ENCODE measurements at places on chromosomes 11 and 22. TPM values are rescaled to one million over a fixed set of nuclear protein-coding genes. Genes with fewer than 3 reads are reported as not detected.
A peak's percentile ranks its signal among the peaks of the same experiment; 100 is the strongest.

The UPB1 gene
- 0.19 TPM for total RNA-seq

- DNase-seq: no peak
These were observed 7.8 kb downstream of the ELFN2 start for GRCh38 chr22:37419370-37419968.

DNA sequence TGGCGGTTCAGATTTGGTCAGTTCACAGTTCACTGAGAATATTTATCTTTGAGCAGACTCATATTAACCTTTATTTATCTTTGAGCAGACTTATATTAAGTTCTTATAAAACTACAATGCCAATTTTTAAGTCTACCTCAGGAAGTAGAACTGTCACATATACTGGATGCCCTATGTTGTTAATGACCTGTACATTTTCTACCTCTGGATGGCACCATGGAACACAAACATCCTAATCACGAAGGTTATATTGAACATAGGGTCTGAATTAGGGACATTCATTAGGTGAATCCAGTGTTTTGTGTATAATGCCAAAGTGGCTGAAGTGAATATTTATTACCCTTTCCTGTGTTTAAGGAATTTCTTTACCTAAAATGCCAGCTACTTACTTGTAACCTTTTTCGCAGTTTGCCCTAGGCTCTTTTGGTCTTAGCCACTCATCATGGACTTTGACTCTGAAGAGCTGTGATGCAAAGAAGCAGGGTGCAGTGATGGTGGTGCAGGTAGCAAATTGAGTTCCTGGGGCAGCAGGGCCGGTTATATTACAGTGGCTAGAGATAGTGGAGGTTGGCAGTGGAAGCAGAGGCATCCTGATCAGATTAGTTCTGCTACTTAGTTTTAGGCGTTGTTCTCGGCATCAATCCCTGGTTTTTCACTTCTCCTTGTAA lies 71.8 kb downstream of the STIM1 start:
- no peak for DNase-seq

DNA sequence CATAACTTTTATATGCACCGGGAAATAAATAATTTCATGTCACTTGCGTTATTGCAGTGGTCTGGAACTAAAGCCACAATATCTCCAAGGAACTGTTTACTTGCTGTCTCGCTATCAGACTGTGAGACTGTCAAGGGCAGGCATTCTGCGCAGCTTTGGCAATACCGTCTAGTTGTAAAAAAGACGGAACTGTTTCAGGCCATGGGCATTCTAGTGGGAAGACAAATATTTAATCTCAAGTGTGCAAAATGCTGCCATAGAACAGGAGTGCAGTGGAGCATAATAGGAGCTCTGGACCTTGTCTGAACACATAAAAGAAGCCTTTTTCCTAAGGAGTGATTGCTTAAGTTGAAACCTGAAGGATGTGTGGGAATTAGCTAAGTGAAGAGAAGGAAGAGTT lies 53.8 kb downstream of the PACS1 start:
- no peak for DNase-seq

DNA sequence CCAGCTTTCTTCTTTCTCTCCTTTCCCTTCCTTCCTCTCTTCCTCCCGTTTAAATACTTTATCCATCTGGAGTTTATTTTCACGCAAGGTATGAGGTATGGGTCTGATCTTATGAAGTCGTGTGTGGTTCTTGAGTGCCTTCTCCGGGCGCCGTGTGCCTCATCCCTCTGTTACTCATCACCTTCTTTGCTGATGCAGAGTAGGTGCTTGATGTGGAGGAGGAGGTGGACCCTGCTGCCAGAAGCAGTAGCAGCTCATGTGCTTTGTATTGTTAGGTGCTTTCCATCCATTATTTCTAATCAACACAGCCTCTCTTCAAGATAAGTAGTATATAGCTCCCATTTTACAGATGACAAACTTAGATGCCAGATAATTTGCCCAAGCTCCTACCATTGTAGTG lies 47.0 kb downstream of the TNRC6B start:
- DNase-seq: peak; percentile 70

DNA sequence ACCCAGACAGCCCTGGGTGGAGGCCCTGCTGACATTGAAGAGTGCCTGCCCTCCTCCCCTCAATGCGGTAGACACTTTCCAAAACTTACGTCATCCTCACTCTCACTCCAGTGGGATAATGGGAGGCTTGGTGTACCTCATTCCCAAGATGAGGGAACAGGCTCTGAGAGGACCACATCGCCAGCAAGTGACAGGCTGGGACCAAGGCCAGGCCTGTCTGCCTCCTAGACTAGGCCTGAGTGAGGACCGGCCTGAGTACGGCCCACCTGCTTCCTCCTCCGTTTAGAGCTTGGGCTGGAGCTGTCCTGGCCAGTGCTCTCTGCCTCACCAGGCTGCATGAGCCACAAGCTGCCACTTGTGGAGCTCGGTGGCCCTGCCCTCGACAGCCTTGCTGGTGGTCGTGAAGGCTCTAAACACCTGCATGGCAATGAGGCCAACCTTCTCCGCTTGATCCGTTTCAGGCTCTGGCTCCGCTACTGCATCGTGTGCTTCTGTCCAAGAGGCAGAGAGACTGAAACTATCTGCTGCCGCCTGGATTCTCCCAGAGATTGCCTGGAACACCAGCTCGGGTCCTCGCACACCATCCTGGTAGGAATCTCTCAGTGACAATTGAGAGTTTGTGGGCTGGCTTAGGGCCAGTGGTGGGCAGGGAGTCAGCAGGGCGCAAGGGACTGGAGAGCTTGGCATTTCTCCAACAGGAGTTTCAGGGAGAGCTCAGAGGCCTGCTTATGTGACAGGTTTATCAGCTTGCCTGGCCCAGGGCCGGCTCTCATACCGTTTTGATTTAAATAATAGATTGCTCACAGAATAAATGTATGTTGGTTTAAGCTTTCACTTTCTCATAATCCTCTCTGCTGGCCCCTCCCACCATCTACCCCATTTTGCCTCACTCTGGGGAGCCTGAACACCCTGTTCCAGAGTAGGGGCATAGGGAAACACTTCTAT lies 9.4 kb downstream of the LRRC75B start:
- DNase-seq: no peak

DNA sequence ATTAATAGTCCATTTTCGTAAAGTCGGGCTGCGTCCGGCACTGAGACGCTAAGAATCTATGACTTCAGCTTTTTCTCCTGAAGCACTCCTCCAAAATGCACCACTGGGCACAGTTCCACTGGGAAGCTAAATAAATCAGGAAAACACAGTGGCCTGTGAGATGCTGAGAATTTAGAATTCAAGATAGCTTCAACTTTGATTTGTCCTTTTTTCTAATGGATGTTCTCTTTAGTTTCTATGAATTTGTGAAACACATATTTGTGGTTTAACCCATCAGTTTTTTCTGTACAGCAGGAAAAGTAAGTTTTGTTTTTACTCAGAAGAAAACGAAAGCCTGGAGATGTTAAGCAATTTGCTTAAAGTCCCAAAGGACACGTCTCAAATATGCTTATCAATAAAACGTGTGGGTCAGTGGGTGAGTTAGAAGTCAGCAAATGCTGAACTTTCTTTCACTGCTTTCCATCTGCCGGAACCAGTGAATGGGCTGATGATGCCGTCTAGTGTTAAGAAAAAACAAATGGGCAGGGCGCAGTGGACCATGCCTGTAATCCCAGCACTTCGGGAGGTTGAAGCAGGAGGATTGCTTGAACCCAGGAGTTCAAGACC lies 40.7 kb upstream of the CLMP start:
- DNase-seq: no peak

- no peak for DNase-seq
These were observed 33.1 kb downstream of the LRFN4 start for GRCh38 chr11:66889960-66890359.

Data from activated CD4-positive, alpha-beta memory T cell treated with anti-CD3 and anti-CD28 coated beads for 36 hours (primary cell).